ENCODE measurements at places on chromosomes 2 and 18.

DNA sequence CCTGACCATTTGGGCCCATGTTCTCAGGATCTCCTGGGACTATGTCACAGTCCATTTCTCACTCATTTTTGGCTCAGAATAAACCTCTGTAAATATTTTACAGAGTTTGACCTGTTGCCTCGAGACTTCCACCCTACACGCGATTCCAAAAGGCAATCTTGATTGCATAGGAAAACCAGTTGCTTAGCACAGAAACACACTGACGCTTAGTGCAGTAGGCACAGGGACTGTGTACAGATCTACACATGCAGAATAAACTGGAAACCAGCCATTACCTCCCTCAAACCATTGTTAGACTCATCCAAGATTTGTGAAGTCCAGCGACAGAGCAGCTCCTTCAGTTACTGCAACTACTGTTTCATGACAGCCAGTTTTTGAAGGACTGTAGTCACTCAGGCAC, 73.0 kb downstream of the NCKAP5 start:
- no peak for DNase-seq

DNA sequence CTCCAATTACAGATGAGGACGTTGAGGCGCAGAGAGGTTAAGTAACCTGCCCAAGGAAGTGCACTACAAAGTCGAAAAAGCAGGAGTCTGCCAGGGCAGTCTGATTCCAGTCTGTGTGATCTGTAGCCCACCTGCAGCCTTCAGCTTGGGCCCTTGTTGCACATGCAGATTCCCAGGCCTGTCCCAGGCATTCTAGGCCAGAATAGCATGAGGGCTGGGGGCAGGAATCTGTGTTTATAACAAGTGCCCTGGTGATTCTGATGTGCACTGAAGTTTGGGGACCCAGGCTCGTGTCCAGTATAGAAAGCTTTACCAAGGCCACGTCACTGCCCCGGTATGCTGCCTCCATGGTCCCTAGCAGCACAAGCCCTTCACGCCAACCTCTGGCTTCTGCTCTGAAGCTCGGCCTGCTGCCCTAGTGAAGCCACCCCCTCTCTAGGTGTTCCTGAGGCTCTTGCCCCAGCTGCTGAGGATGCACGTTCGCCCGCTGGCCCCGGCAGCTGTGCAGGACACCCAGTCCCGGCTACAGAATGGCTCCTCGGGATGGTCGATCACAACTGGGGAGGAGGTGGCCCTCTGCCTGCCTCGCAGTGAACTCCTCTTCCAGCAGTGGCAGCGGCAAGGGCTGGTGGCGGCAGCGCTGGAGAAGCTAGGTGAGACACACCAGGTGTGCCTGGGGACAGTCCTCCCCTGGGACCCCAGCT, 4.6 kb downstream of the CHRNG start:
- DNase-seq, result no peak

DNA sequence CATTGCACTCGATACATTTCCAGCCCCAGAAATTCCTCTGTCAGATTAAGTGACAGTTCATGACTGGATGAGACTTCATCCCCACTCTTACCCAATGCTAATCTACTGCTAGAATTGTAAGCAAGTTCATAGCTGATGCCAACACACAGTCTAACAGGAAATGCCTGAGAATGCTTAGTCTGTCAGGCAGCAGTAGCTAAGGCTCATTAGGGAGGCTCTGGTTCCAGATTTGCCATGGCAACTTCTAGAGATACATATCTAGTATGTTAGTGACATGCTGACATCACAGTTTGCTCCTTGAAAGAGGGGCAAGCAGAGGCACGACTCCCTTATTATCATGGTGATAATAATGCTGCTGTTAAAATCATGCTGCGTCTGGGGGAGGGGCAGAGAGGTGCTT, 198.4 kb downstream of the RBM43 start:
- DNase-seq, result no peak

- no peak for DNase-seq
These were observed 4.3 kb upstream of the NCOA1 start for GRCh38 chr2:24486636-24487205.

GRCh38 chr2:71348302-71348701, 16.7 kb downstream of the ZNF638 start:
- no peak for DNase-seq

GRCh38 chr2:127231130-127231865, 11.2 kb upstream of the CYP27C1 start:
- no peak for DNase-seq

GRCh38 chr2:39521876-39522517, 84.9 kb upstream of the MAP4K3 start:
- DNase-seq, result no peak

DNA sequence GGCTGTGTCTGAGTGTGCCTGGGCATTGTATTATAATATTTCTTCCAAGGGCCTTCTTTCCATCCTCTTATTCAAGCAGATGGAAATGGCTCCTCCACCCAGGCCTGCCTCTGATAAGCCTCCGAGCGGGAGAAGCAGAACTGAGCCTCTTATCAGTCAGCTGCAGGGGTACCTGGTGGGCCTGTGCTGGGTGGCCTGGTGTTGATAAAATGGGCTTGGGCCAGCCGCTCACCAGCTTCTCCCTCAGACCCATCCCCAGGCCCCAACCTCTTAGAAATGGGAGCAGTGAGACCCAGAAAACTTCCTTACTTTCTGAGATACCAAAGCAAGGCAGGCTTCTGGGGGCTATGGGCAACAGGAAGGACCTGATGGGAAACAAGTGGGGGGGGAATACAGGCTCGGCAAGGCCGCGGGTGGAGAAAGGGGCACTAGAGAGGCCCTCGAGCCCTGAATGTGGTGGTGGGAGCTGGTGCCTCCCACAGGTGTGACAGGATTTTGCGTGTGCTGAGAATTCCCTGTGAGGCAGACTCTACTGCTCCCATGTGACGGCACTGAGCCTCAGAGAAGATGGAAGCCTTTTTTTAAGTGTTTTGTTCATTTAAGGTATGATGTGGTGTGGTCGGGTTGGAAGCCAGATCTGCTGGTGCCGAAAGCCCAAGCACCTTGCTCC, 18.3 kb downstream of the GYPC start:
- no peak for DNase-seq

GRCh38 chr2:38797953-38798352, 19.9 kb downstream of the GEMIN6 start:
- no peak for DNase-seq

DNA sequence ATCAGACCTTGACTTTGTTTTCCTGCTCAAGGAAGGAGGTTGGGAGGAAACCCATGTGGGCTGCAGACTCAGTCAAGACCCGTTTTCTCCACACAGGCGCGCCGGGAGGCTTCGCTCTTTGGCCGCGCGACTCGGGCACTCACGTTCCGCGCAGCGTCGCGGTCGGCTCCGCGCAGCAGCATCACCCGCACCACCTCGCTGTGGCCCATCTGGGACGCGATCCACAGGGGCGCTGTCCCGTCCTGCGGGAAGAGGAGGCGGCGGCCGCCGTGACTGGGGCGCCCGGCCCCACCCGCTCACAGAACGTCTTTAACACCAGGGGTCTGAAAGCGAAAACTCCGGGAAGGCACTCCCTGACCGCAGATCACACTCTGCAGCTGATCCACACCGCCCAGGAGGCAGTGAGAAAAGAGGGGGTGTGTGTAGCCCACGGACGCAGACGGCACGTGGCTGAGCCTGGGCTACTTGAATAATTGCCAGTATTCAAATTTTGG, 33.1 kb upstream of the NPC1 start:
- DNase-seq, result no peak

DNA sequence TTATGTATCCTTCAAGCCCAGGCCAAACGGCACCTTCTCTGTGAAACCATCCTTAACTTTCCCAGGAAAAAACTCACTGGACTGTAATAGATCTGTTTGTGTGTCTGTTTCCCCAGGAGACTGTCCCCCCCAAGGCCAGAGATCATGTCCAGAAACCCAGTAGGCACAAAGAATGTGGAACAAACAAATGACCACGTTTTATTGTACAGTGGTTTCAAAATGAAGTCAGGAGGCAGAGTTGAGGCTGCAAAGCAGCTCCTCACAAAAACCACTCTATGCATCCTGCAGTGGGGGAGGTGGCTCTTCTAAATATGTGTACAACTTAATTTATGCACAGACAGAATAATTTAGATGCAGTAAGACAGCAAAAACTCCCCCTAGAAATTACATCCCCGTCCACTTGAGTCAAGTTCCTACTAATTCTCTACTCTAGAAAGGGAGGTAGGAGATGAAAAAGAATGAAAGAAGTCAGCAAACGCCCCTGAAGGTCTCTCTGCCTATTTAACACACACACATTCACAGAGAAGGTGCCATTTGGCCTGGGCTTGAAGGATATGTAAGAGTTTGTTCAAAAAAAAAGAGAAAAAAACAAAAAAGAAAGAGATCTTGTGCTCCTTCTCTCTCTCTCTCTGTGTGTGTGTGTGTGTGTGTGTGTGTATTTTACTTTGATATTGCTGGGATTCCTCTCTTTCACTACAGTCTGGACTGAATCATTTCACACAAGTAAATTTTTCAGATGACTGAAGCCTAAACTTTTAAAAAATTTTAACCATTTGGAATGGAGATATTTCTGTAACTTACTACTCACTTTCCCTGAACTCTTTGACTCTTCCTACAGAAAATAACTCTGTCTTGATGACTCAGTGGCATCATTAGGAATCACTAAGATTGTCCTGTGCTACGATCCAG, 19.5 kb downstream of the BCL2 start:
- DNase-seq, result no peak

DNA sequence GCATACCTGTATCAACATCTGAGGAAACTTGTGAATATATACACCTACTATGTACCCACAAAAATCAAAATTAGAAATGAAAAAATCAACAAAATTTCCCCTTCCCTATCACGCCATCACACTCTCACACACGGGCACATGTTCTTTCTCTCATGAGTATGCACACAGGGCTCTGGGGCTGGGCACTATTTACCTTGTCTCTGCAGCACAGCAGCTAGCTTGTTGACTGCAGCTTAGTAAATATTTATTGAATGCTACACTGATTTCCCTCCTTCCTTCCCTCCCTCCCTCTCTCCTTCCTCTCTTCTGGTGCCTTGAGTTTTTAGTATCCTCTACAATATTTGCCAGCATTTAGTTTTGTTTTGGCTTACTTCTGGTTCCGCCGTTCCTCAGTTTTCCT, 182.7 kb upstream of the LHCGR start:
- DNase-seq, result no peak

GRCh38 chr18:6069103-6069502, 173.8 kb upstream of the TMEM200C start:
- DNase-seq, result no peak

DNA sequence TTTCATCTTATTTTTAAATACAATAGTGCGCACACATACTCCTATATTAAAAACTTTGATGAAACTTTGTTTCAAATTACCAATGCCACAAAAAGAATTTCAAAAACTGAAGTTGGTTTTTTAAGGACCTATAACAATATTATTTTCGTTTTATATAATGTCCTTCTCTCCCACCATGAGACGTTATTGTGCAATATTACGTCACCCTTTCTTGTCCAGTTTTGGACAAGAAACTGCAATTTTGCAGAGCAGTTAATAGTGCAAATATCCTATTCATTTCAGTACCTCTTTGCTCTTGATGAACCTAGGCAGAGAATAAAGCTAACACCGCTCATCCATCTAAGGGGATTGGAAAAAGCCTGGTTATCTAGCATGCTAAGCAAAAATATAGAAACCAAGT, 9.7 kb upstream of the ZNF516 start:
- no peak for DNase-seq

GRCh38 chr2:110827511-110827910, 95.1 kb downstream of the ACOXL start:
- no peak for DNase-seq

DNA sequence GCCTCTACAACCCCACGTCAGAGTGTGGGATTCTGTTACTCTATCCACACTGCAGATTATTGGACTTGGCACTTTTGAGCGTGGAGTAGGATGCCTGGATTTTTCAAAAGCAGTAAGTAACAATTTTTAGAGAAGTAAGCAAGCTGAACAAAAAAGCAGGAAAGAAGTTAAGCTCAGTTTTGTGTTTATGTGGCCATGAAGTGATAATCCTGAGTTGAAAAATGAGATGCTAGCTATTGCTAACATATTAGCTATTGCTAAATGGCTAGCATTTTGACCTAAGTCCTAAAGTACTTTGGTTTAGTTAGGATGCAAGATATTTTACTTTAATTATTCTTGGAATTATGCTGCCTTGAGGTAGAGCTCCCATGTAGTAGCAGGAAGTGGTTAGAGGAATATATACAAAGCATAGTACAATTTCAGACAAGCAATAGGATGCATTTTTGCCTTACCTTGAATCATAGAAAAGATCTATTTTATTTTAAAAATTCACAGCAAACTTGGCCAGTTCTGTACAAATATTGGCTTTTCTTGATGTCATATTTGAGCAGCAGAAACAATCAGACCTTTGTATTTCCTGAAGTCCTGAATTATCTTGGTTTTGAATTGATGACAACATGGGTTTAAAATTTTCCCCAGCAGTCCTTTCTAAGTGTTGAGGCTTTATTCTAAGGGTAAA, 74.6 kb downstream of the COX7A2L start:
- DNase-seq, result no peak

- no peak for DNase-seq
These were observed 136.4 kb downstream of the LRP2 start for GRCh38 chr2:169225906-169226305.

DNA sequence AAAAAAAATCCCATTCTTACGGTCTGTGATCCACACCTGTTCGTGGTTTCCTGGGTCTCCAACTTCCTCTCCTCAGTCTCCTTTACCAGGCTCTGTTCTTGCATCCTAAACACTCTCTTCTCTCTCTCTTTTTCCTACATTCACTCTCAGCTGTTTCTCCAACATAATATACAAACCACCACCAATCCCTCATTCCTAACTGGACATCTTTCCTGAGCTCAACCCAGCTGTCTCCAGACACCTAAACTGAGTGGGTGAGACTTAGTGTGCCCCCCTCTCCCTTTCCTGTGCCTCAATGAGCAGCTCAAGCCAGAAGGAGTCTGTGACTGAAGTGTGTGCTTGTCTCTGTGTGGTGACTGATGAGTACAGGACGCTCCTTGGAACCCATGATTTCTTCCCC, 59.4 kb downstream of the LIPG start:
- DNase-seq, result no peak

DNA sequence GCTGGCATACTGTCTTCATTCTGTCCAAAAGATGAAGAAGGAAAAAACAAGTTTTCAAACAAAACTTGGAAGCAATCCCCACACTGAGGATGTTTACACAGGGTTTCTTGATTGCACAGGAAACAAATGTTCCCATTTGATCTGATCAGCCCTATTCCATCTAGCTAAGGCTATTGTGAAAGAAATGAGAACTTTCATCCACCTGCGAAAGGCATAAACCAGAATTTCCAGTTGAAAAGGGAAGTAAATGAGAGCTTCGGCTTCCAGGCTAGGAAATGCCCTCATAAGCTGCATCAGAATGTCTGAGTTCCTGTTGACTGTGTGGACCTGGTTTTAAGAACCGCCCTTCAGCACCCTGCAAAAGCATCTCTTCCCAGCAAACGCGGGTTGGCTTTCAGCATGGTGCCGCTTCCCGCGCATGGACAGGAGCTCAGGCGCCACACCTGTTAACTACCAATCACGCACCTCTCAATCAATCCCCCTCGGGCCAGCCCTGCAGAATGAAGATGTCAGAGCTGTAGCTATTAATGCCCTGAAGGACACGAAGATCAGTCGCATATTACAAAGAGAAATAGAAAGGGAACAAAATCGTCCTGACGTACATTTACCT, 850.4 kb downstream of the GALR1 start:
- DNase-seq, result no peak
